ENCODE measurements at places on chromosomes 7 and 10.

DNA sequence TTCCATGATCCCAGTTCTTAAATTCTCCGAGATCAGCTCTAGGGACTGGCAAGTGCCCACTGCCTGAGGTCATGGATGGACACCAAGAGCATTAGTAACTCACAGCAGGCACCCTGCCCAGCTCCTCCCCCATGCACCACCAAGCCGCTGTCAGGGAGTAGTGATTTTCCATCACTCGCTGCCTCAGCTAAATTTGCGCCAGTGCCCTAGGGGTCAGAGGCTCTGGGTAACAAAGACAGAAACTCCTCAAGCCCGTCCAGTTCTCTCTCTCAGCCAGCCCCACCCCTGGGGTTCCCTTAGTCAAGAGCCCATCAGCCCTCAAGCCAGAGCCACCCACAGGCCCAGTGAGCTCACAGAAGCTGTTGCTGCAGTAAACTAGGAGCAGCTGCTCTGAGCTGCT lies 30.0 kb downstream of the PAX2 start:
- no peak for DNase-seq

DNA sequence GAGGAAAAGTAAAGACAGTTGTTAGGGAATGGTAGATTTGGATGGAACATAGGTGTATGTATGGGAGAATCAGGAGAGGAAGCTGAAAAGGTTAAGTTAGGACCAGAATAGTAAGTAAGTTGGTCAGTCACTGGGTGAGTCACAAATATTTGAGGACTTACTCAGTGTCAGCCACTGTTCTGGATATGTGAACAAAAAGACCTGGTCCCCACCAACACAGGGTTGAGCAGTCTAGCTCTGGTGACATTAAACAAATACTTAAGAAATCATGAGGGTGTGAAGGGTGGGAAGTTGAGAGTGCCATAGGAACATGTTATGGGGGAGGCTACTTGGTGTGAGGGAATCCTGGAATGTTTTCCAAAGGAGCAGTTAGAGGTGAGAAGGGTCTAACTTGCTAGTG lies 246.9 kb downstream of the PTEN start:
- DNase-seq: no peak

GRCh38 chr10:7406712-7407333 lies 4.0 kb downstream of the SFMBT2 start:
- DNase-seq: no peak

GRCh38 chr10:44051584-44052385 lies 333.1 kb downstream of the CXCL12 start:
- DNase-seq: no peak

DNA sequence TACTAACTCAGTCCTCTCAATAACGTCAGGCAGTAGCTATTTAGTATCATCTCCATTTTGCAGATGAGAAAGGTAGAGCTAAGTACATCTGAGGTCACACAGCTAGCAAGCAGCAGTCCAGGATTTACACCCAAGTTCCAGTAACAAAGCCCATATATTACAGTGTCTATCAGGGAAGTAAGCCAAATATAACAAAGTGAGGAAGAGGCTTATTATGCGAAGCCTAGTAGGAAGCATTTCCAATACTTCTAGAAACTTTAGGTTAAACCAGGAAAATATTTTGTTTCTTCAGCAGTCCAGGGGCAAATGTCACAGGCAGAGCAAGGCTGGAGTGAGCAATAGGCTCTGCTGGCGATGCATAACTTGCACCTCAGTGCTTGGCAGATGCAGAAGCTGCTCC lies 53.9 kb downstream of the NOC3L start:
- DNase-seq: no peak

- DNase-seq: no peak
These were observed 87.1 kb downstream of the ITGB8 start for GRCh38 chr7:20417675-20418382.

GRCh38 chr7:64951250-64951848 lies 39.5 kb downstream of the ZNF117 start:
- no peak for DNase-seq

GRCh38 chr10:112763916-112764520 lies 186.0 kb upstream of the TCF7L2 start:
- no peak for DNase-seq

DNA sequence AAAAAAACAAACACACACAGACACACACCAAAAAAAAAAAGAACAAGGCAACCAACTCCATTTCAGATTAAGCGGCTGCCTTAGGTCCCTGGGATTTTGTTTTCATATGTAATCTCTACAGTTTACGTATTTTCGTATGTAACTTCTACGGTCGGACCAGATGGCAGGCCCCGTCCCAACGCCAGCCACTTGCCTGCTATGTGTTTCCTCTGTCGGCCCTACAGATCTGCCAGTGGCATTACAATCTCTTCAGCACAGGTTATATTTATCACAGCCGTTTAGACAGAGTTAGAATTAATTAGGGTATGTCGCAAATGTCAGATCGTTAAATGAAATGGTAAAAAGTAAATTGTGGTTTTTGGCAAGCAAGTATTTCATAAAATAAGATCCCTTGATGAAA lies 99.3 kb downstream of the DNAJB6 start:
- DNase-seq: no peak

- DNase-seq: no peak
These were observed 77.8 kb downstream of the TCF7L2 start for GRCh38 chr10:113027574-113028455.

DNA sequence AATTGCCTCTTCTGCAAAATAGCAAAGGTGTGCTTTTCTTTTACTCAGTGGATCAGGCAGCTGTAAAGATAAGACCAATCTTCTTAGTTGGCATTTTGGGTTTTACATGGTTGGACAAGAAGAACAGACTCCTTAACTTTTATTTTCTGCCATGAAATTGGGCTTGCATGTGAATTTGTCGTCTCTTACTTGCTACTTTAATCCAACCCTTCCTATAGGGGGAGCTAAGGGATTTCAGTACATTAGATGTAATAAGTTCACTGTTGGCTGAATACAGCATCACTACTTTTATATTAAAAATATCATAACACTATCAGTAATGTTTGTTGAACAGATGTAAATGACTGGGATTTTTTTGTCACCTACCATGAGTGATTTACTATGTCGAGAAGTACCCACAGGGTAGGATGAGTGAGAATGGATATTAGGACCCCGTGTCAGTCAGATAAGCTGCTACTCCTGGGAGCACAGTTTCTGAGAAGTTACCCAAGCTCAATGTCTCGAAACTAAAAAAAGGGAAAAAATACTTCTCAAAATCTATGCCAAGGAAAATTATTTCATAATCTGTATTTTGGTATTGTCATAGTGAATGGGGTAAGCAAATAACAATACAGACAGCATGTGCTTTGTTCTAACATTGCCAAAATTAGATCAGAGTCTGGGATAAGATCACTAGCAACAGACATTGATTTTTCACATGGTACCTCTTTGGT lies 127.4 kb upstream of the AGR3 start:
- no peak for DNase-seq
